Stimulated activated effector memory CD8-positive, alpha-beta T cell treated with anti-CD3 and anti-CD28 coated beads, Interleukin-12 subunit alpha, Interleukin-12 subunit beta, amount 100 ng/mL, for 72 hours (primary cell): ENCODE measurements at places on chromosomes 4 and X.

- DNase-seq: no peak
These were observed 408 bp downstream of the TMEM33 start for GRCh38 chr4:41935652-41936021.

GRCh38 chr4:103067841-103068547, 8.6 kb downstream of the SLC9B2 start:
- no peak for DNase-seq

DNA sequence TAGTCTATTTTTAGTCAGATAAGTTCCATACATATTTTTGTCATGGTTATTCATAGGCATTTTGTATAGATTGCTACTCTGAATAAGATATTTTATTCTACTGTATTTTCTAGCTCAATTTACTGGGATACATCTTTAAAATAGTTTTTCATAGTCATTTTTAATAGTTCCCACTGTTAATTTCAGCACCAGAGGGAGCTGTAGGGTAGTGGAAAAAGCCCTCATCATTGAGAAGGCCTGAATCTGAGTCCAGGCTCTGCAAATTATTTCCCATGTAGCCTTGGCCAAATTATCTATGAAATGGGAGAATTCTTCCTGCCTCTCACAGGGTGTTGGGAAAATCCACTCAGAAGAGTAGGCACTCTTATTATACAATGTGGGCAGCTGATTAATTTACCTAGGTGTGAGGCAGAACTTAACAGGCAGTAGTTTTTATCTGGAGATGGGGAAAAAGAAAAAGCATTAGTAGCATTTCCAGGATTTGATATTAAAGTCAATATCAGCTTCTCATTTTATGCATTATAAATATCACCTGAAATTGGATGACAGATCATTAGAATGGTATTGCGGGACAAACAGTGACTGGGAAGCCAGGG, 102.9 kb upstream of the PAQR3 start:
- DNase-seq: no peak

GRCh38 chr4:1771555-1772305, 21.4 kb upstream of the FGFR3 start:
- DNase-seq: no peak

DNA sequence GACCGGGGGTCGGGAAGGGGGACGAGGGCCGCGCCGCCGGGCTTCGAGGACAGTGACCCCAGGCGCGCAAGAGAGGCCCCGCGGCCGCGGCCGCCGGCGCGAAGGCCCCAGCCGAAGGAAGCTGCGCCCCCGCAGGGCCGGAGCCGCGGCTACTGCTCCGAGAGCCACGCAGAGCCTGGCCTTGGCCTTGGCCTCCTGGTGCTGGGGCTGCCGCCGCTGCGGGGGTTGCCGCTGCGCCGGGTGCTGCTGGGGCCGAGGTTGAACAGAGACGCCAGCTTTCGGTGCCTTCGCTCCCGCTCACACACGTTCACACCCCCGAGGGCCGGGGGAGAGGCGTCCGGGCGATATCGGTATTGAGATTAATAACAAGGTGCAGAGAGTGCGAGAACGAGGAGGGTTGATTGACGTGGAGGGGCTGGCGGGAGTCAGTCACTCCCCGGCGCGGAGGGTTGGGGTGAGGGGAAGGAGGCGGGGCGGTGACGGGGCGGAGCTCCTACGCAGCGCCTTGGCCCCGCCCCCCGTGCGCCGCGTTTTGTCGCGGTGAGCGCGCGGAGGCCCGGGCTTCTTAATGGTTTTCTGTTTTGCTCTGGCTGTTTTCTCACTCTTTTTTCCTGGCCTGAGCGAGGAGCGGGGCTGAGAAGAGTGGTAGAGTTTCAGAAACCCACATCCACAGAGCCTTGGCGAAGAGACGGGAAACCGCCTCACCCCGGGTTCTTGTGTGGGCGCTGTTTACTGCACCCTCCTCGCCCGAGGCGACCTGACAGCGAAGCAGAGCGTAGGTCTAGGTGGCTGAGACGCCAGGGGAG, 878 bp upstream of the CNOT6L start:
- peak; percentile 97 for DNase-seq

DNA sequence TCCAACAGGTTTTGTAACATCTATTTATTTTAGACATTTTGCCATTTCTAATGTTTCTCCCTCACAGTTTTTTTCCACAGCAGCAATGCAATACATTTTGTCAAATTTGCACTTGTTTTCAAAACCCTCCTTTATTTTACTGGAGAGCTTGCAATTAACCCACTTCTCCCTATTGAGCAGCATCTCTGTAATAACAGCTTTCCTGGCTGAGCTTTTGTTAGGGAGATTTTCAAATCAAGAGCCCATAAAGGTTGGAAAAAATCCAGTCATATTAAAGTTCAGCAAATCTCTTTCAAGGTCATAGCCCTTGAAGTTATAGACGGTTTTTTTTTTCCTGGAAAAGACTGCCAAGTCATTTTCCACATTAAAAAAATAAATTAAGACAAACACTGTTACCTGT, 450.6 kb upstream of the TENM3 start:
- no peak for DNase-seq

DNA sequence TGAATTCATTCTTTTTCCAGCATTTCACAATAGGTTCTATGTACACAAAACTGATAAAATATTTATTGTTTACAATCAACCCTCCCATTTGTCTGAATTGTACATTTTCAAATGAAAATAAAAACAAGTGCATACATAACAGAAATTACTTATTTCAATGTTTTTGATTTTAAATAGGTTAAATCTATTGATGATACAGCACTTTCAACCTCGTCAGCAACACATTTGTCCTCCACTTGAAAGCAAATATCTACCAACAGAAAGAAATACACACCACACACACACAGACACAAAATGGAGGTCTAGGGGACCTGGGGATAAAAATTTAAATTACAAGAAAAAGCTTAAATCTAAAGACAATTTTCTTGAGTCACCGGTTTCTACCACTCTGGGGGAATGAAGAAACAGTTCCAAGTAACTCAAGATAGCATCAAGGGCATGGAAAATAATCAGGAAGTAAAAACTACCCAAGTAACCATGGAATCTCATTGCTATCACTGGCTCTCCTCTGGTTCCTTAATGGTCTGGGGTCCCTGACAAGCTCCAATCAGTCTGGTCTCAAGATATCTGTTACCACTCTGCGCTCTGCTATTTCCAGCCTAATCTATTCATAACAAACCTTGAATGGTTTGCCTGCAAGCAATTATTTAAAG, 27.6 kb downstream of the ANKRD17 start:
- no peak for DNase-seq

DNA sequence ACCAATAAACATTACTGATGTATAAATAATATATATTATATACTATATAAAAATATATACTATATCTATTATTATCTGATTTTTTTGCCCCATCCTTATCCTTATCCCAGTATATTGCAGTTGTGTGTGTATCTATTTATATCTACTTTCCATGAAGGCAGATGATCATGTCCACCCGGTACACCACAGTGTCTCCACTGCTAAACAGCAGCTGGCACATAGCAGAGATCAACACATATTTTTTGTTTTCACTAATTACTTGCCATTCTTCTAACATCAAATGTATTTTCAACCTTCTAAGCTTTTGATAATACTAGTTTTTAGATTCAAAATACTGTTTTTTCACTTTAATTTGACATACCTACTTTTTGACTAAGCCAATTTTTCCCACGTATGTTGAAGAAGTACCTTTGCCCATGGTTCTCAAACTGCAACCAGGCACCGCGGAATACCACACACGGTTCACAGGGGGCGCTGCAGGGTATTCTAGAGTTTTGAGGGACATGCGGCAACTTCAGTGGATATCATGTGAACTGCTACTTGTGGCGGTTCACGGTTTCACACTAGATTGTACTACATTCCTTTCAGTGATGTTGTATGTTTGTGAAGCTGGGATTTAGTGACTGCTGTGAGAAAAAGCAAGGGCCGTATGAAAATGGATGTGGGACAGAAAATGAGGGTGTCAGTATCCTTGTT, 182.5 kb upstream of the NPY2R start:
- no peak for DNase-seq
